ENCODE measurements at places on chromosomes 12 and 14. TPM values are rescaled to one million over a fixed set of nuclear protein-coding genes. Genes with fewer than 3 reads are reported as not detected.

B4GALNT3 gene
- total RNA-seq, result 2.4 TPM

ACOT6 gene
- not detected for total RNA-seq

MFAP5 gene
- 0.41 TPM for total RNA-seq

SLC16A7 gene
- 26.1 TPM for total RNA-seq

CD69 gene
- not detected for total RNA-seq

GLT1D1 gene
- 11.0 TPM for total RNA-seq

KIF21A gene
- 173 TPM for total RNA-seq

MYF5 gene
- total RNA-seq, result not detected

ATL1 gene
- total RNA-seq, result 95.8 TPM

OR10G3 gene
- not detected for total RNA-seq

KRT77 gene
- total RNA-seq, result not detected

MMP17 gene
- 38.7 TPM for total RNA-seq

DNA sequence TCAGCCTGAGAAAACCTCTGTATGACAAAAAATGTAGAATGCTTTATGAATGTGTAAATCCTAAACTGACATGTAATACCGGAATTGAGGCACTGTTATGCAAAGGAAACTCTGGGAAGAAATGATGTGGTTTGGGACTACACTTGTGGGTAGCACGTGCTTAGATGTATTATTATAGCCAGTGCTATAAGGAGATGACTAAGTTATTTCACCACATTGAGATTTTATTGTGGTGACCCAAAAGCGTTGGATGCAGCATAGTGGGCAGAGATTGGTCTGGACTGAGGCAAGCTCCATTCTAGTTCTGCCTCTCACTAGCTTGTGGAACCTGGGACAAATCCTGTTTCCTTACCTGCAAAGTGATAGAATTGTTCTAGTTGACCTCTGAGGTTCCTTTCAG lies 172.2 kb downstream of the SNAPC1 start:
- no peak for DNase-seq

DNA sequence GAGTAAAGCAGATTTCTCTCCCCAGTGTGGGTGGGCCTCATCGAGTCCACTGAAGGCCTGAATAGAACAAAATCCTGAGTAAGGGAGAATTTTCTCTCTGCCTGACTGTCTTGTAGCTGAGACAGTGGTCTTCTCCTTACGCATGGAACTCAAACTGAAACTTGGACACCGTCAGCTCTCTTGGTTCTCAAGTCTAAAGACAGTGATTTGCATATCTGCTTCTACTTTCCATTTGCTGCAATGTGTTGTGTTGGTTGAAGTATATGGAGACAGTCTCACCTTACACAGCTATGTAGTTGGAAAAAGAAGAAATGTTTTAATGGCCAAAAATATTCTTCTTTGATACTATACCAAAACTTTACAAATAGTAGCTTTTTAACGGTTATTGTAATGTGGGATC lies 160.2 kb upstream of the LMNTD1 start:
- no peak for DNase-seq

DNA sequence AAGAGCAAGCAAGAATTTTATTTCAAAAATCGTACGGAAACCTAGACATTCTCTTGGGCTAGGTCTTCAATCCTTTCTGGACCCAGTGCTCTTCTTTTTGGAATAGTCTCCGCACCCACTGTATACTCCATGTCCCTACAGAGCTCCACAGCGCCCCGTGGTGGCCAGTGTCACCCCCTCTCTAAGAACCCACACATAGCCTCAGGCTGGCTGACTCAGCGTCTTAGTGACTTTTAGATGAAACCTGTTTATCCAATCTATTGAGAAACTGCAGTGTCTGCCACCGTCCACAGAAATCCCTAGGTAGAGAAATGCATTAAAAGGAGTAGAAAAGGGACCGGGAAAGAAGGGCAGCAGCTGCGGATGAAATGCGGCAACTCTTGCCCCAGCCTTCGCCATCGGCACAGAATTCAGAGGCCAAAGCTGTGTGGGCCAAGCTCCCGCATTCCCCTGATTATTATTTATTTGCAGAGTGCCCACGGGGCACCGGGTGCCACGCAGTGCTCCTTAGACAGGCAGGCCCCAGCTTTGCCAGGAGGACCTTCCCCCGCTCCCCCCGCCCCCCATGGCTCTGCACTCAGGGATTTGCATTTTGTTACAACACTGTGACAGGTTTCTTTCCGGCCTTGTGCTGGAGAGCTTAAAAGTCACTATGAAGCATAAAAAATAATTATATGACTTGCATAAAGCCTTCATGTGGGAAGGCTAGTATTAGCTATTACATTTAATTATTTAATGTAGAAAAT lies 170.1 kb upstream of the FKBP4 start:
- no peak for DNase-seq

GRCh38 chr12:7155471-7156034 lies 25.4 kb downstream of the CLSTN3 start:
- DNase-seq, result no peak

DNA sequence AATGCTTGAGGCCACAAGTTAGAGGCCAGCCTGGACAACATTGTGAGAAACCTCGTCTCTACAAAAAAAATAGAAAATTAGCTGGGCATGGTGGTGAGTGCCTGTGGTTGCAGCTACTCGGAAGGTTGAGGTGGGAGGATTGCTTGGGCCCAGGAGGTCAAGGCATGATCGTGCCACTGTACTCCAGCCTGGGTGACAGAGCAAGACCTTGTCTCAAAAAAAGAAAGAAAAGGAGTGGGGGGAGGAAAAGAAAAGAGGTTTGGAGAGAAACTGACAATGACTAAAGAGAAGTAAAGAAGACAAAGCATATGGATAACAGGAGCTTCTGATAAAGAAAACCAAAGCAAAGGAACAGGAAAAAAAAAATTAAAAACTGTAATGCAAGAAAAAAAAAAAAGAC lies 37.4 kb upstream of the SELPLG start:
- DNase-seq, result no peak

DNA sequence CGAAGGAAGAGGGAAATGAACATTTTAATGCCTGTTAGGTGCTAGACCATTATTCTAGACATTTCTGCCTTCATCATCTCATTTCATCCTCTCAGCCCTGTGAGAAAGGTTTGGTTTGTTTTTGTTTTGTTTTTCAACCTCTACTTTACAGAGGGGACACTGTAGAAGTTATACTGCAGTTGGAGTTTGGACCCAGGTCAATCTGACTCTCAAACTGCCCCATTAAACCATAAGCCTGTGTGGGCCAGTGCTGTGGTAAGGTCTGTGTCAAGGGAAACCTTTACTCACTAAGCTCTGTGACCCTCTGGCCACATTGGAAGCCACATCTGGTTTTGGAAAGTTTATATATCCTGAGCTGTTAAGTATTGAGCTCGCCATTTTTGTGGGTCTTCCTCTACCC lies 8.5 kb downstream of the TEAD4 start:
- DNase-seq, result no peak

- DNase-seq, result no peak
Measured at GRCh38 chr14:100609941-100610391, 22.7 kb upstream of the BEGAIN start.

DNA sequence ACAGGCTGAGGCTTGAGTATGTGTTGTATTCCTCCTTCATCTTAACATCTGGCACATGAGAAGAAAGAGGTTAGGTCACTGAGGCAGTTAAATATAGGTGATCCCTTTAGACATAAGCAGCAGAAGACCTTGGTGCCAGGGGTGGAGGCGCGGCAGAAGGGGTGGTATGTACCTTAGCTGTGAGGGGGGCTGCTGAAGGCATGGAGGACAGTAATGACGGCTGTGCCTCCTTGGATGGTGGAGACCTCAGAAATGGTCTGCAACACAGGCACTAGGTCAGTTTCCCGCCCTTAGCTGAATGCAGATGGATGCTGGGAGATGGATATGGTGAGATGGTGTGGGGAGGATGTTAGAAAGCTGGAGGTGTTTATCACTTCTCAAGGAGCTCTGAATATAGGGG lies 1.5 kb upstream of the PNMA1 start:
- DNase-seq, result no peak

DNA sequence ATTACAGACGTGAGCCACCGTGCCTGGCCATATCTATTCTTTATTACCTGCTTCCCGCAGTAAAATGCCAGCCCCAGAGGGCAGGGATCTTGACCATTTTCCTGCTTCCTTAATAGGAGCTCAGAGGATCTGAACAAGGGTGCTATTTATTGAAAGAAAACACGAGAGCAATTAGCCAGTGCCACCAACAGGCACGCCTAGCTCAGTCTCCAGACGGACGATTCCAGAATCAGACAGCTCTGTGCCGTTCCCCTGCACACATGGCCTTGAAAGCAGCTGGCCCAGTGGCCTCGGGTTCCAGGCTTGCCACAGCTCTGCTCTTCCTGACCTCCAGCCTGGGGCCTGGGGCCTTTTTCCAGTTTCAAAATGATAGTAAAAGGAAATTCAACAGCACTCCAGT lies 135.2 kb upstream of the RFLNA start:
- DNase-seq, result peak; percentile 8

- peak; percentile 67 for DNase-seq
Measured at GRCh38 chr12:132084621-132085290, 59.4 kb downstream of the DDX51 start.

DNA sequence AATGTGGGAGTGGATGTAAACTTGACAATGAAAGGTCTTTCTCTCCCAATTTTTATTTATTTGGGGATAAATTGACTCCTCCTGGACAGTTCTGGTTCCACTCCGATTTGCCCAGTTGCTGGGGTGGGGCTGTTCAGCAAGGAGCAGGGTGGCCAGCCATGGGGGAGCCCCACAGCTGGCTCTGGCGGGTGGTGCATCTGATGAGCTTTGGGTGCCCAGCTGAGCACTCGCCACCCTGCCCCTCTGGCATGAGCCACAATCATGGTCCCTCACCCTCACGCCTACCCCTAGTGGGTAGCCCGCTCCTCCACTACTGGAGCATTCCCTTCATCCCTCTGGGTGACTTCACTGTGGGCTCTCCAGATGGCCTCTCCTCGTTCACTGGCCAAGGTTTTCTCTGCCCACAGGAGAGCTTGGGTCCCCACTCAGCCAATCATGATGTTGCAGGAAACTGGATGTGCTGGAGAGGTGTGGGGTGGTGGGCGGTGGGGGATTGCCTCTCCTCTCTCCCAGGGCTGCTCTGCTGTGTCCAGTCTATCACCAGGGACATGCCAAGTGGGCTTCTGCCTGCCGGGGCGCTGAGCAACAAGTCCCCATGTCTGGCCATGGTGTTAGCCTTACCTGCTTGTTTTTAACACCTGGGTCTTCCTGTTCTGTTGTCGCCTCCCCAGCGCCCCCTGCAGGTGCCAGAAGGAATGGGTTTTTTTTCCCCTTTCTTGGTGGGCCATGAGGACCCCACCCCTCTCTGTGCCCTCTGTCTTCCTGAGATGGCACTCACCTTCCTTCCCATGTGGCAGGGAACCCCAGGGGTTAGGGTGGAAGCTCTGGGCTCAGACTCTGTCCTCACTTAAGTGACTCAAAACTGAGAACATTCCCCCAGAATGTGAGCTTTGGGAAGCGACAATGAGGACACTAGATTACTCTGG lies 3.4 kb downstream of the CYP46A1 start:
- DNase-seq, result no peak

GRCh38 chr12:122194804-122195203 lies 8.7 kb upstream of the B3GNT4 start:
- DNase-seq, result no peak

GRCh38 chr14:101542391-101542790 lies 18.9 kb upstream of the DIO3 start:
- no peak for DNase-seq

DNA sequence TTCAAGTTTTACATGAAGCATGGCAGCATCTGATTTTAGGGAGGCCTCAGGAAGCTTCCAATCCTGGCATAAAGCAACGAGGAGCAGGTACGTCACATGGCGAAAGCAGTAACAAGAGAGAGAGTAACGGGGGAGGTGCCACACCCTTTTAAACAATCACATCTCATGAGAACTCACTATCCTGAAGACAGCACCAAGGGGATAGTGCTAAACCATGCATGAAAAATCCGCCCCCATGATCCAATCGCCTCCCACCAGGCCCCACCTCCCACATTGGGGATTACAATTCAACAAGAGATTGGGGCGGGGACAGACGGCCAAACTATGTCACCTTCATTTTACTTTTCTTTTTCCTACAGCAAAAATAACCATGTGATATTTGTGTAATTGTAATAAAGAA lies 7.2 kb upstream of the MAP3K9 start:
- DNase-seq, result no peak

GRCh38 chr12:50192236-50192635 lies 25.1 kb upstream of the CERS5 start:
- DNase-seq, result no peak

DNA sequence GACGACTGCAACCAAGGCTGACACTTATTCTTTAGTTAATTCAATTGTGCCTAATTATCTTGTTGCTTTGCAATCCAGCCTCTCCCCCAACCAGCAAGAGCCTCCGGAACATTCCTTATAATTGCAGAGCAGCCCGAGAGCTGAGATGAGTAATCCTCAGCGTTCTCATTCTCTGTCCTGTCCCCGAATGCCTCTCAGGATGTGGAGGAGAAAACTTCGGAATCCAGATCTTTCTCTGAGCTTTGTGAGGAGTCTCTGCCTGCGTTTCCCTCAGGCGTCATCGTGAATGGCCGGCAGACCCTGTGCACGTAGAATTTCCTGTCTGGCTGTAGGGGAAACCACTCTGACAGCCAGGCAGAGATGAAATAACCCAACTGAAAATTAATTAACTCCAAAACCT lies 160.5 kb upstream of the DIO3 start:
- peak; percentile 62 for DNase-seq

GRCh38 chr12:92452763-92453162 lies 250.0 kb upstream of the PLEKHG7 start:
- DNase-seq, result no peak

GRCh38 chr12:9732921-9733461 lies at the start of gene CLECL1:
CLECL1 (minus strand) TSS chr12:9733097.
- no peak for DNase-seq

DNA sequence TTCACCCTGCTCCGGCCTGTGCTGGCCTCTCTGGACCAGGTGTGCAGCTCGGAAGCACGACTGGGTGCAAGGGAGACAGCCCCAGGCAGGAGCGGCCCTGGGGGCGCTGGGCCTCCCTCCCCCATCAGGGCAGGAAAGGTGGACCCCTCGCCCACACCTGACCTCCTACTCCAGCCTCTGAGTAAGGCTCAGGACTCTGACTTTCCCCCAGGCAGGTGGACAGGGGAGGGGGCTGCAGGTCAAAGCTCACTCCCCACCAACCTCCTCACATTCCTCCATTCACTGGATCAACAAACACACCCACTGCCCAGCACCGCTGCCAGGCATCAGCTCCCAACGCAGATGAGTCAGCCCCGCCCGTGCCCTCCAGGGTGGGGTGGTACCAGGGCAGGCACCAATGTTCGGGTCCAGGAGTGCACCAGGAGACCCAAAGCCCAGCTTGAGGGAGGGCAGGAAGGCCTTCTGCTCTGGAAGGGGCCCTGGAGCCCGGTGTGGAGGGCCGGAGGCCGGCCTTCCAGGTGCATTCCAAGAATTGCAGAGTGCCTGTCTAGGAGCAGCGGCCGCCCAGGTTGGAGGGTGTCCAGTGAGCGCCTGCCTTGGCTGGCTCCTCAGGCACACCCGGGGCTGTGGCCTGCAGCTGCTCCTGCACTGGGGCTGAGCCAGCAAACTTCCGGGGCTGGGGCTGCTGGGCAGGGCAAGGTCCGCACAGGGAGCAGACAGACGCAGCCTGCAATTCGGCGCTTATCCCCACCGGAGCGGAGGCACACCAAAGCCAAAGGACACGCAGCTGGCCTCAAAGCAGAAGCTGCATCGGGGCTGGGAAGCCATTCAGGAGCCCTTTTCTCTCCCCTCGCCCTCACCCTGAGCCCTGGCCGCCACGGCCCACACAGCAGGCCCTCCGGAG lies 1.6 kb upstream of the INF2 start:
- DNase-seq, result no peak

Measured in frontal cortex (tissue), 4 donors.